T-helper 1 cell (primary cell): ENCODE measurements at places on chromosomes 1 and 21.

- peak; percentile 81 for DNase-seq
These were observed 20.9 kb upstream of the VPS13D start for GRCh38 chr1:12208764-12209494.

DNA sequence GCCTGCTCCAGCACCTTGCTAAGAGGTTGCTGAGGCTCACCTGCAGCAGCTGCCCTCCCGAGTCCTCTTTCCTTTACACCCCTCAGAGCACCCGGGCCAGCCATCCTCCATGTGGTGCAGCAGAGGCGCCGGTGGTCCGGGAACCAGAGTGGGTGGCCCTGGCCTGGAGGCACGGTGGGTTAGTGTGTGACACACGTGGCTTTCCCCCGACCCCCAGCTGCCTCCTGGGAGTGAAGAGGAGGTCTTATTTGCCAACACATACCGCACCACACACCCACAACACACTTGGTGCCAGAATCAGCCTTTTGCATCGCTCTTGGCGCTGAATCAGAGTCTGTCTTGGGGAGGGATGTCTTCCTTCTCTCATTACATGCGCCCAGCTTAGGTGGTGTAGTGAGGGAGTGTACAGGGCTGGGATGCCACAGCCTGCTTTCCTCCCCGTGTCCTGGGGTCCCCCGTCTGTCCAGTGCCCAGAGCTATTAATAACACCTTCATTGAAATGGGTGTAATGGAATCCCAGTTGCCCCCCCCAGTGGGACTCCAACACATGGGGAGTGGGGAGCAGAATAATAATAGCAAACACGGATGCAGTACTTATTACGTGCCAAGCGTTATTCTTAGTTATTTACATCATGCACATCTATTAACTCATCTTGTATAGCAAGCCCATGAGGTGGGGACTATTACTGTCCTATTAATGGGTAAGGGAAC, 38.2 kb downstream of the MAPKAPK2 start:
- no peak for DNase-seq

DNA sequence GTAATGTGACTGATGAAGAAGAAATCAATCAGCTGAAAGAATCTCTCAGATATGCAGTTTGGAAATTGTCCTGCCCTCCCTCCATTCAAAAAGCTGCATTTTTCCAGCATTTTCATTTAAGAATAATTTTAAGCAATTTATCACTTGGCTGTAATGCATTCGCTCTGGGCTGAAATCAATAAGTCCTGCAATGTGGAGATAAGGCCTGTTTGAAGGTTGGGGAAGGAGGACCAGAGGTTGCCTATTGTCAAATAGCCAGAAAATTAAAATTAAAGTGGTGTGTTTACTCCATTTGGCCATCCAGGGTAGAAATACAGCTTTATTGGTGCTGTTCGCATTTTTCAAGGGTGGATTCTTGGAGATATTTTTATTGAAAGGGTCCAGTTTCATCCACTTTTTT, 187.6 kb upstream of the NFIA start:
- DNase-seq: no peak

DNA sequence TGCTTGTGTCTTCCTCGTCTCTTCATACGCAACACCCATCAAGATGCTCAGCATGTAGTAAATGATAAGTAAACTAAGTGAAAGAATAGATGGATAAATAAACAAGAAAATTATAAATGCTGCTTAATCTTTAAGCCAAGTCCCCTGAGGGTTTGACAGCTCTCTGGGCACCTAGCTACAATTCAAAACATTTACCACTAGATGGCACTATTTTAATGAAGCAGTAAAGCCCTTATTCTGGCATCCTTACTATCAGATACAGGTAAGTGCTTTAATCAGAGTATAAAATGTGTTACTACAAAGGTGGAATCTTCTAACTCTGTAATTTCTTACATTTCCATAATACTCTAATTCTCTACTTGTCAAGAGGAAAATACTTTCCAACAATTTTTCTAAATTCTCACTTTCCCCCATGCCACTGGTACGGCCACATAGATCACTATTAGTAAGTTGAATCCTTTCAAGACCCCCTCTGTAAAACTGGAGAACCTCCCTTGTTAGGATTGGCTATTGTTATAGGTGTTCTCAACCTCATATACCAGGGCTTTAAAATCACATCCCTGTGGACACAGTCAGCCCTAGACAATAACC, 137.8 kb downstream of the BARHL2 start:
- no peak for DNase-seq

GRCh38 chr1:242522996-242523718, 1.3 kb downstream of the PLD5 start:
- DNase-seq: no peak
